Posterior cingulate gyrus (tissue), 11 donors: ENCODE measurements at places on chromosomes 3 and 15.

- DNase-seq, result no peak
Observed at GRCh38 chr3:141372656-141373055, 4.4 kb downstream of the ZBTB38 start.

GRCh38 chr3:139657936-139658335 is 19.8 kb downstream of the NMNAT3 start:
- DNase-seq, result no peak

DNA sequence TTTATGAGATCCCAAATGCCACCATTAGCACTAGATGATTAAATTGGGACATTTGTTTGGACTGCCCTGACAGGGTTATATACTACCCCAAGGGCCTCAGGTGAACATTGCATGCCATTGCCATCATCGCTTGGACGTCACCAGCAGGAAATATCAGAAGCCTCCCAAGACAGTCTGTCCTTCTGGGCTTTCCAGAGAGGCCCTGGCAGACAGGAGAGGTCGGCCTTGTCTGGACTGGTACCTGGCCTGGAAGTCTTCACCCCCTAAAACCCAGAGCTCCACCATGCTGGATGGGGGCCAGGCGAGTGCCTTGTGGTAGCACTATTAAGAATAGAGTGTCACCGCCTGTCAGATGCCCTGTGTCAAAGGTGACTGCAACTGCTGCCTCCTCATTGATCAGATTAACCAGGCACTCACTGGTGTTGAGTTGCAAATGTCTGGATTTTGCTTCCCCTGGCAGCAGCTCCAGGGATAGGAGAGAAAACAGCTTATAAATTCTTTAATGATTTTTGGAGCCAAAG is 324.1 kb upstream of the RASGRP1 start:
- no peak for DNase-seq

DNA sequence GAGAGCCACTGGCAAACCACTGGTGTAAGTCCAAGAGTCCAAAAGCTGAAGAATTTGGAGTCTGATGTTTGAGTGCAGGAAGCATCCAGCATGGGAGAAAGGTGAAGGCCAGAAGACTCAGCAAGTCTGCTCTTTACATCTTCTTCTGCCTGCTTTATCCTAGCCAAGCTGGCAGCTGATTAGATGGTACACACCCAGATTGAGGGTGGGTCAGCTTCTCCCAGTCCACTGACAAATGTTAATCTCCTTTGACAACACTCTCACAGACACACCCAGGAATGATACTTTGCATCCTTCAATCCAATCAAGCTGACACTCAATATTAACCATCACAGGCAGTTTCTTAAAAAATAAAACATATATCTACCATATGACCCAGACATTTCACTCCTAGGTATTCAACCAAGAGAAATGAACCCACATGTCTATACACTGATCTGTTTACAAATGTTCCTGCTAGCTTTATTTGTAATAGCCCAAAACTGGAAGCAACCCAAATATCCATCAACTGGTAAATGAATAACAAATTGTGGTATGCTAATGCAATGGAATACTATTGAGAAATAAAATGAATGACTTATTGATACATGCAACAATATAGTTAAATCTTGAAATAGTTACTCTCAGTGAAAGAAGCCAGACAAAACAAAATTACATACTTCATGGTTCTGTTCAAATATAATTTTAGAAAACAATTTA is 373.8 kb downstream of the ZNF385D start:
- no peak for DNase-seq

GRCh38 chr3:44232407-44232806 is 9.3 kb upstream of the TOPAZ1 start:
- DNase-seq, result no peak

DNA sequence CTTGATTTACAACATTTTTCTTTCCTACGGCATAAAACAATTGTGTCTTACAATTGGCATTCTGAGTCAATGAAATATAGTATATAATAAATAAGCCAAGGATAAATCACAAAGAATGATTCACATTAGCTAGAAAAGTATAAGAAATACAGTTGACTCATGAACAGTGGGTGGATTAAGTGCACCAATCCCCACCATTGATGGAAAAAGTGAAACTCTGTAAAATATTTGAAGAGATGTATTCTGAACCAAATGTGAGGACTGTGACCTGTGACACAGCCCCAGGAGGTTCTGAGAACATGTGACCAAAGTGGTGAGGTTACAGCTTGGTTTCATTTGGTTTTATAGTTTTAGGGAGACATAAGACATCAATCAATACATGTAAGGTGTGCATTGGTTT is 227.5 kb downstream of the ALCAM start:
- no peak for DNase-seq

DNA sequence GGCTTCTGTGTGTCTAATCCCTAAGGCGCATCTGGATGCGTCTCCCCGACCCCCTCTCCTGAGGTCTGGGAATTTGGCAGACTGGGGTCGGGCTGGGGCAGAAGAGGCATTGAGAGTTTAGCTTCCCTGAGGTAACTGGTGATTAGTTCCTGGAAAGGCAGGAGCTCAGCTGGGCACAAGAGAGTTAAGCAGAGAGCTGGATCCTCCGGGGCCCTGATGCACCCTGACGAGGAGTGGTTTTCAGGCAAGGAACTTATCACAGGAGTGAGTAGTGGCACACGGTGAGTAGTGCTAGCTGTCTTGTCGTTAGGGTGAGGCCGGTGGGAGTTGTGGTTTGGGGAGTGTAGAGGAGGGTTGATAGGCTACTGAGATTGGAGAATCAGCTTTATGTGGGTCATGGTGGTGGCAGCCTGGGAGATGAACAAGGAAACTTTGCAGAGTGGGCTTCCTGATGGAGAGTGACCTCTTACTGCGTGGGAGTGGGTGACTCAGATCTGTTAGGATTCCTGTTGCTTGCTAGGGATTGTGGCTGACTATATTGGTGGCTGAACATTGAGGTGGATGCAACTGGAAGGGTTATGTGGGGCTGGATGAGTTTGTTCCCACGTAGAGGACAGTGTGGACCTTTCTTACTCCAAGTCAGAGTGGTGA is 897 bp downstream of the RAD54L2 start:
- DNase-seq, result peak; percentile 84

- peak; percentile 85 for DNase-seq
Observed at GRCh38 chr15:55168350-55168974, 28.3 kb downstream of the RSL24D1 start.

- DNase-seq, result no peak
Observed at GRCh38 chr3:194555175-194556062, 68.6 kb upstream of the ATP13A3 start.

- no peak for DNase-seq
Observed at GRCh38 chr3:71066356-71066755, 517.2 kb downstream of the FOXP1 start.

DNA sequence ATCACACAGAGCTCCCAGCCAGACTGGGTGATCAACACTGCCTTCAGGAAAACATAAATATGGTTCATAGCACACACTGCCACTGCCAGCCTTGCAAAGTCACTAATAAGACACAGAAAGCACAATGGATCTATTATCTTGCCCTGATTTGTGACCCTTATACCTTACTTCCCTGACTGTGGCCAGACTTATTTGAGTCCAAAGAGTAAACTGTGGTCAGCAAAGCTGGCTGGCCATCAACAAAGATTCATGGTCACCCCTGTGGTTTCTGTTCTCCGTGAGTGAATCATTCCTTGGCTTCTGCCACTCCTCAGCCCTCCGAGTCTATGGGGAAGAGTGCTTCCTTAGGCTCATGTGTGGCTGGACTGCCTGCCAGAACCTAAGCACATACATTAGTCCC is 437.7 kb downstream of the RAP2B start:
- no peak for DNase-seq

- no peak for DNase-seq
Observed at GRCh38 chr3:119342176-119342575, 48.0 kb downstream of the ARHGAP31 start.

DNA sequence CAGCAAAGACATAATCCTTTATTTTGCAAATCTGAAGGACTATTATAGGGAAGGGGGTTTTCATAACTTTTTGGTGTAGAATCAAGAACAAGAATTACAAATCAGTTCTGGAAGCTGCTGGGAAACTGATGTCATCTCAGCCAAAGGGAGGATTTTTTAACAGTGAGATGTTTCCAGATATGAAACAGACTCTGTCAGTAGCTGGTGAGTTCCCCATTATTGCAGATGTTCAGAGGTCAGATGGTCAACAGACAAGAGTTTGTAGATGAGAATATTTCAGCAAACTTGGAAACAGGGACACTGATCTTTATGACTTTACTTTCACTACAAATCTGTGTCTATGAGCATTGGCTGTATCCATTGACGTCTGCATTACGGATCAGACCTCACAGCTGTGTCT is 71.9 kb upstream of the LPP start:
- DNase-seq, result no peak

DNA sequence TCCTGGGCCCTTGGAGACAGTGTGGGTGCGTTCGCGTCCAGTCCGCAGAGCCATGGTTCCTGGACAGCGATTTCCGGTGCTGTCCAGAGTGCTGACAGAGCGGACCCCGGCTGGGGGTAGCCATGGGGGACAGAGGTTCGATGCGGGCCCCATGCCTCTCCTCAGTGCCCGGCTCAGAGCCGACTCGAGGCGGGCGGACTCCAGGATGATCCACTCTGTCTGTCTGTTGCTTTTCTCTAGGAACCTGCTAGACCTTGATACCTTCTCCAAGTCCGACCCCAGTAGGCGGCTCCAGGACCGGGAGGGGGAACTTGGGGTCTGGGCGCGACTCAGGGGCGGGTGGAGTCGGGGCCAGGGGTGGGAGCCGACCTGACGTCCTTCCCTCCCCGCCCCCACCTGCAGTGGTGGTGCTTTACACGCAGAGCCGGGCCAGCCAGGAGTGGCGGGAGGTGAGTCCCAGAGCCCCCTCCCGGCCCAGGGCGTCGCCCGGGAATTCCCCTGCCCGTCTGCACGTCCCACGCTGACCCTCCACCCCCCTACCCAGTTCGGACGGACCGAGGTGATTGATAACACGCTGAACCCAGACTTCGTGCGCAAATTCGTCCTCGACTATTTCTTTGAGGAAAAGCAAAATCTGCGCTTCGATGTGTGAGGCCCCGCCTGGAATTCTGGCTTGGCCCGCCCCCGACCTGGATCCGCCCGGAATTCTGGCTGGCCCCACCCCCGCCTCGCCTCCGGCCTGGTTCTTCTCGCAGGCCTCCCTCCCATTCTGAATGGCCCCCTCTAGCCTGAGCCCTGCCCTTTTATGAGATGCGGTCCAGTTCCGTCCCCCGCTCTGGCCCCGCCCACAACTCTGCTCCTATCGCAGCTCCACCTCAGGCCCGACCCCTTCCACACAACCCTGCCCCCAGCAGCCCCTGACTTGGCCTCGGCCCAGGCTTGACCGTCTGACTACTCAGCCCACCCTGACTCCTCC is 1.0 kb downstream of the CPNE9 start:
- peak; percentile 87 for DNase-seq

DNA sequence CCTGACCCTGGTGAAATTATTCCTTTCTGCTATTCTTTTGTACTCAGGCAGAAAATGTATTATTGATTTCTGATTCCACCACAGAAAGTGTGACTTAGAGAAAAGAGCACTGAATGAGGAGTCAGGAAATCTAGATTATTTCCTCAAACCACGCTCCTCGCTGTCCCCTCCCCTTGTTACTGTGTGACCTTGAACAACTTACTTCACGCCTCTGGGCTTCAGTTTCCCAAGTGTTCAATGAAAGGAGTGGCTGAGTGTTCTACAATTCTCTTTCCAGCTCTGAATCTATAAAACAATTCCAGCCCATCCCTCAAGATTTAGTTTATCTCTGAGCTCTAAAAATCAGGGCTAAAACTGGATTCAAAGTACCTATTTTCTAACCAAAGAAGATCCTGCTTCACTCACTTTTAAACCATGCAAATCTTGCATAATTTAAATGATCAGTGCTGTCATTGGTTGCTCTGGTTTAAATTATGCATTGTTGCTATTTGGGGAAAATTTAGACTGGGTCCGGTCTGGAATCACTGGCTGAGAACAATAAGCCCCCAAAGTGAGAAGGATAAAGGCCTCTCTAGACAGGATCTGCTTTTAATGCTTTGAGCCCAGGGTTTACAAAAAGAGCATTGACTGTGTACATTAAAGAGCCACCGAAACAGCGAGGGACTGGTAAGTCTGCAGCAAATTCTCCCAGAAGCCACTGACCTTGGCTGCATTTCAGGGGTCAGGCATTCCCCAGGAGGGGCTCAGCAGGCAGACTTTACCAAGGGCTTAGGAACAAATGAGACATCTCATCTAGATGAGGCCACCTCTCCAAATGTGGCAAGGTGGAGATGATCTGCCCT is 3.2 kb downstream of the TNIK start:
- DNase-seq, result no peak

DNA sequence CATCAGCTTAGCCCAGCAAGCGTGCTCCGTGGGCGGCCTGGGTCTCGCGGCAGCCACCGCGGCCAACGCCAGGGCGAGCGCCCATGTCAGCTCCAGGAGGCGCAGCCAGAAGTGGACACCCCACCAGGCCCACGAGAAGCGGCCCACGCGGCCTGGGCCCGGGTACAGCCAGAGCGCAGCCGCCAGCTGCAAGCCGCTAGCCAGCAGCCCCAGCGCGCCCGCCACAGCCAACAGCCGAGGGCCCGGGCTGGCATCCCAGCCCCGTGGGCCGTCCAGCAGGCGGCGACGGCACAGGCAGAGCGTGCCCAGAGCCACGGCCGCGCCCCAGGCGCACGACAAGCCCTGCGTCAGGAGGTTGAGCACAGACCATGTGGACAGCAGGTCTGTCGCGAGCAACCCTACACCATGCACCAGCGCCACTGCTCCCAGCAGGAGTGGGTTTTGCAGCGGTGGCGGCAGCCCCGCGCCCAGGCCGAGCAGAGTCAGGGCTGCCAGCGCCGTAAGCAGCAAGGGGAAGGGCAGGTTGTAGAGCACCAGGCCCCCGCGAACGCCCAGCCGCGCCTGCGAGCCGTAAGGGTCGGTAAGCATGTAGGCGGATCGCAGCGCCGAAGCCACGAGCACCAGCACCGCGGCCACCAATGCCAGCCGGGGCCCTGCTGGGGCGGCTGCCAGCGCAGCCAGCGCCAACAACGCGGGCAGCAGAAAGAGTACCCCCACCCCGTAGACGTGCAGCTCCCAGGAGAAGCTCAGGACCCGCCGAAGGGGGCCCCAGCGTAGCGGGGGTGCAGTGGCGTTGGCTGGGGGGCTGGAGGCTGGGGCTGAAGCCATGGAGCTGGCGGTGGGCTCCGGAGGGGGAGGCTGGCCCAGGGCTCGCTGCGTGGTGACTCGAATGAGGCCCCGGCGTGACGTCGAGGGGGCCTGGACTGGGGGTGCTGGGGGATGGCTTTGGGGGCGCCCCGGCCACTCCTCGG is 4.9 kb downstream of the PRRT3 start:
- peak; percentile 54 for DNase-seq

GRCh38 chr15:91357011-91357410 is 257.0 kb downstream of the SV2B start:
- DNase-seq, result no peak
